Stimulated activated CD4-positive, alpha-beta T cell treated with anti-CD3 and anti-CD28 coated beads, Interleukin-2, amount 100 ng/mL, for 4 hours (primary cell): ENCODE measurements at places on chromosomes 4 and X.

GRCh38 chr4:139933541-139933940 is 220.4 kb downstream of the MAML3 start:
- no peak for DNase-seq

DNA sequence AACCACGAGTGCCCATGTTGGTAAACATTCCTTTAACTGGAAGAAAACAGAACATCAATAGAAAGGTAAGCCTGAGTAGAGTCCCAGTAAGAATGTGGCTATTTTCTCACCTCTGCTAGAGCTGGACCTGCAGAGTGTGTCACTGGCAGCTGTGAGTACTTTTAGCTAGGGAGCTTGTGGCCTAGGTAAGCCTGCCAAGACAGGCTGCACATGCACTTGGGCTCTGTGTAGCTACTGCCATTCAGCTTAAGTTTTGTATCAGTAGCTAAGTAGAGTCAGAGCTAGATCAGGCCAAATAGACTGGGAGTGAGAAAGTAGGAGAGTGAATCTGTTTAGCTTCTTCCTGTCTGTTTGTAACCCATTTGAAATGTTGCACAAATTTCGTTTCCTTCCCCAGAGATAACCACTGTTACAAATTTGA is 35.3 kb downstream of the RBPJ start:
- DNase-seq, result no peak

DNA sequence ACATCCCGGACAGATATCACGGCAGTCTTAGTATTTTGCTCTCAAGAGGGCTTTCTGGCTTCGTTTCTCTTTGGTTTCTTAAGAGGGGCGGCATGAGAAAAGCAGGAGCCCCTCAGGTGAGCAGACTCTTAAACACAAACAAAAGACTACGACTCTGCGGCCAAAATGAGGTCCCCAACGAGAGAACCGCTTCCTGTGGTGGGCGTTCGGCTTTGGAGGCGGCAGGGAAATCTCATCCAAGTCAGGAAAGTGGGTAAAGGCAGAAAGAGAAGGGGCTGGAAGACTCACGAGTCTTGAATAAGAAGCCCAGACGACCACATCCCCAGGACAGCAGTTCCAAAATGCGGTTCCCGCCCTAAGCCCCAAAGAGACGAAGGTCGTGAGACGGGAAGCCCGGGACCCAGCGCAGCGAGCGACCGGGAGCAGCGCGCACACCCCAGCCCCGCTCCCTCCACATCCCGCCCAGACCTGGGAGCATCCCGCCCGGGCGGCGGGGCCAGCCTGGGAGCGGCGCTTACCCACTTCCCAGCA is 409 bp downstream of the UGDH start:
- DNase-seq, result peak; percentile 3

DNA sequence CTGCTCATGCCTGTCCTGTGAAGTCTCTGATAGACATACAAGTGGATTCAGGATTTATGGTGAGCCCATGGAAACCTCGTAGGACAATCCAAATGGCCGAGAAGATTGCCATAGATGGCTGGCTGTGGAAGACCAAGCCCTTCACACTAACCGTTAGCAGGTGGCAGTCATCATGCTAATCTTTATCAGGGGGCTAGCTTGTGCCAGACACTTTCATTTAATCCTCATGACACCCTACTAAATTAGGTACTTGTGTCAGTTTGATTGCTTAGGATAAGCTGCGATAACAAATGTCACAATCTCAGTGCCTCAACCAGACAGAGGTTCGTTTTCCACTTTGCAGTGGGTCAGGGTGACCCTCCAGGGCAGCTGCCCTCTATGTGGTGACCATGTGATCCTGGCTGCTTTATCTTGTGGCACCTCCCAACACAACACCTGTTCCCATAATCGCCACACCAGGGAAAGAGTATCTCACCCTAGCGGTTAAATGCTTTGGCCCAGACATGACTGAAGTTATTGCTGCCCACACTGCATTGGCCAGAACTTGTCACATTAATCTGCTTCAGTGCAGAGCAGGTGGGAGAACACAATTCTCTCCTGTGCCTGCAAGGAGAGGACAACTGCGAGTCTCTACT is 60.8 kb downstream of the REPS2 start:
- DNase-seq, result no peak

GRCh38 chrX:115539841-115540240 is 21.1 kb upstream of the PLS3 start:
- no peak for DNase-seq

DNA sequence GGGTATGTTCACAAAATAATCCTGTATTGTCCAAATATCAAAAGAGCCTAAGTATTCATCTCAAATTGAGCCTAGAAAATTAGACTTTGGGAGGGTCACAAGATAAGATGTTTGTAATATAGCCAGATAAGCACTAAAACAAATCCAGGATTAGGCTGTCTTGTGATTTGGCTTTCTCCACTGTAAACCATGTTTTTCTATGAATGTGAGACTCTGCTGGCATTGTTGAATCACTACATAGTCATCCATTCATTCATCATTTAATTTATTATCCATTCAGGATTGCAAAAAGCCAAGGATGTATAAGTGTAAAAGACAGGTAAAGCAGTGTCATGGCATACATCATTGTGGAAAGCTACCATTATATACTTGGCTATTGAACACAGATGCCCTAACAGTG is 148.0 kb downstream of the GRID2 start:
- no peak for DNase-seq

- DNase-seq, result no peak
These were observed 22.8 kb downstream of the GPAT3 start for GRCh38 chr4:83558680-83559079.

GRCh38 chr4:161540265-161540664 is 623.5 kb downstream of the FSTL5 start:
- no peak for DNase-seq

- no peak for DNase-seq
These were observed 108.0 kb downstream of the MAML3 start for GRCh38 chr4:140046016-140046415.

GRCh38 chr4:165518024-165518616 is 139.3 kb downstream of the CPE start:
- DNase-seq, result no peak

- DNase-seq, result no peak
These were observed 3.3 kb upstream of the BBS7 start for GRCh38 chr4:121873604-121874003.

DNA sequence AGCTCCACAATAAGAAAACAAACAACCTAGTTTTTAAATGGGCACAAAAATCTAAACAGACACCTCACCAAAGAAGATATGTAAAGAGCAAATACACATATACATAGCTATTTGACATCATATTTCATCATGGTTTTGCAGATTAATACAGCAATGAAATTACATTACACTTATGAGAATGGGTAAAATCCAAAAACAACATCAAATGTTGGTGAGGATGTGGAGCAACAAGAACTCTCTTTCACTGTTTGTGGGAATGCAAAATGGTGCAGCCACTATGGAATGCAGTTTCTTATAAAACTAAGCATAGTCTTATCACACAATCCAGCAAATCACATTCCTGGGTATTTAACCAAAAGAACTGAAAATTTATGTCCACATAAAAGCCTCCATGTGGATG is 25.0 kb downstream of the TLR6 start:
- DNase-seq, result no peak

- no peak for DNase-seq
These were observed 8.7 kb downstream of the PYURF start for GRCh38 chr4:88514557-88515511.

DNA sequence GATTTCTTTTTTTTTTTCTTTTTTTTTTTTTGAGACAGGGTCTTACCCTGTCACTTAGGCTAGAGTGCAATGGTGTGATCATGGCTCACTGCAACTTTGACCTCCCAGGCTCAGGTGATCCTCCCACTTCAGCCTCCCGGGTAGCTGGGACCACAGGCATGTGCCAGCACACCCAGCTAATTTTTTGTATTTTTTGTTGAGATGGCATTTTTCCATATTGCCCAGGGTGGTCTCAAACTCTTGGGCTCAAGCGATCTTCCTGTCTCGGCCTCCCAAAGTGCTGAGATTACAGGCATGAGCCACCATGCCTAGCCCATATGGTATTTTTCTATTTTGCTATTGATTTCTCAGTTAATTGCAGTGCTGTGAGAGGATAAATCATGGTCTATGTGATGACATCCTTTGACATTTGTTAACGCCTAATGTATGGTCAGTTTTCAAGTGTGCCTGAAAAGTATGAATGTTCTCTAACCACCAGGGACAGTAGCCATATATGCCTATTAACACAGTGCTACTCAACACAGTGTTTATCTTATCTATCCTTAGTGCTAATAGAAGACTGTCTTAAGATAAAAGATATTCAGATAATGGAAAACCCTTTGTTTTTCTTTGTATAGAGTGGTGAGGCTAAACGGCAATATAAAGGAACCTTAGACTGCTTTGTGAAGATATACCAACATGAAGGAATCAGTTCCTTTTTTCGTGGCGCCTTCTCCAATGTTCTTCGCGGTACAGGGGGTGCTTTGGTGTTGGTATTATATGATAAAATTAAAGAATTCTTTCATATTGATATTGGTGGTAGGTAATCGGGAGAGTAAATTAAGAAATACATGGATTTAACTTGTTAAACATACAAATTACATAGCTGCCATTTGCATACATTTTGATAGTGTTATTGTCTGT is 9.1 kb upstream of the HSPA4L start:
- DNase-seq, result no peak
